ENCODE measurements at places on chromosomes 12 and 14.

DNA sequence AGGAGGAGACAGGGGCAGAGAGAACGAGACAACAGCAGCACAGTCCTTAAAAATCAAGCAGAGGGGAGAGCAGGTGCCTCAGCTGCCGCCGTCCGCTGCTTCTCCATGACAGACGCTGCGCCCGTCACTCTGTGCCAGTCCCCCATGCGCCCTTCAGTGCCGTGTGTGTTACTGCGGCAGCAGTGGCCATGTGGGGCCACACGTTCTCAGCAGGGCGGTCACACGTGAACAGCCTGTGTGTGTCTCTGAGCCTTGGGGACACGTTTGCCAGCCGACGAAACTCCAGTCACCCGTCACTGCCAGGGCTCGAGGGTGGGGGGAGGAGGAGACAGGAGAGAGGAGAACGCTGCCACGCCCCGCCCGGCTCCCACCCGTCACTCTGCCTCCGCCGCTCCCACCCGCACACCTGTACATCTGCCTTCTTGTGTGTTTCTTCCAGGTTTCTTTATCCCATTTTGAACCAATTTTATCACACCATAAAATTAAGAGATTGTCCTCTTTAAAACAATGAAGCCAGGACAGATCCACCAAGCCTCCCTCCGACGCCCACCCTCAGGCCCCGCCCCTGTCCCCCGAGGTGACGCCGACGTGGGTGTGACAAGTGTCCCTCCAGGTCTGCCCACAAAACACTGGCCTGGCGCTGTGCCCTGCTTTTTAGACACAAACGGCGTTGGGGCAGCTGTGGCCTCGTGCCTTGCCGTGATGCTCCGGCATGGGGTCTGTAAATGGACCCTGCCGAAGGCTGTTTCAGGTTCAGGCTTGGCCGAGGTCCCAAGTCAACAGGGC, 58.2 kb downstream of the GALNT9 start:
- no peak for DNase-seq

DNA sequence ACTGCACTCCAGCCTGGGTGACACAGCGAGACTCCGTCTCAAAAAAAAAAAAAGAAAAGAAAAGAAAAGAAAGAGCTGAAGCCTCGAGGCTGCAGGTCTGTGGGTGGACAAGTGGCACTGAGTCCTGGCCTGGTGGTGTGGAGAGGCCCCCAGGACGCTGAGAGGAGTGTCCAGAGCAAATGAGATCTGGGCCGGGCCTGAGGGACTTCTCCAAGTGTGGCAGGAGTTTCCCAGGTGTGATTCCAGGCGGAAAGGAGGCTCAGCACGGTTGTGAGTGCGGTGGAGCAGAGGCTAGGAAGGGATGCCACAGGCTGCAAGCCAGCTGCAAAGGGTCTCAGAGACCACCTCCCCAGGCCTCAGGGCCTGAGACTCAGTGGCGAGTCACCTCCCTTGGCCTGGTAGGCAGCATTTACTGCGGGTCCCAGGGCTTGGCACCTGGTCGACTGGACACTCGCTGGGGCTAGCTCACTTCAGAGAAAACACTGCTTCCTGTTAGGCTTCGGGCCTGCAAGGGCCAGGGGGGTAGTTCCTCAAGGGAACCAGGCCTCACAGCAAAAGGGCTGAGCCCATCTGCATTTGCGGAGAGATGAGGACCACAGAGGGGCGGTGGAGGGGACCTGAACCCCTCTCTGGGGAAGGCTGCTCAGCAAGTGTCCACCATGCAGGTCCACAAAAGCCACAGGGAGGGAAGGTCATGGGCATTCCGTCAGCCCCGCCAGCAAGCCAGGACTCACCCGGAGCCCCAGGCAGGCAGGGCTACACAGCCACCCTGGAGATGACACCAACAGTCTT, 11.7 kb downstream of the TTC7B start:
- DNase-seq: no peak

- no peak for DNase-seq
These were observed 1.7 kb downstream of the NDRG2 start for GRCh38 chr14:21023174-21023573.

- no peak for DNase-seq
These were observed 3.9 kb upstream of the HSP90AA1 start for GRCh38 chr14:102090713-102091112.

DNA sequence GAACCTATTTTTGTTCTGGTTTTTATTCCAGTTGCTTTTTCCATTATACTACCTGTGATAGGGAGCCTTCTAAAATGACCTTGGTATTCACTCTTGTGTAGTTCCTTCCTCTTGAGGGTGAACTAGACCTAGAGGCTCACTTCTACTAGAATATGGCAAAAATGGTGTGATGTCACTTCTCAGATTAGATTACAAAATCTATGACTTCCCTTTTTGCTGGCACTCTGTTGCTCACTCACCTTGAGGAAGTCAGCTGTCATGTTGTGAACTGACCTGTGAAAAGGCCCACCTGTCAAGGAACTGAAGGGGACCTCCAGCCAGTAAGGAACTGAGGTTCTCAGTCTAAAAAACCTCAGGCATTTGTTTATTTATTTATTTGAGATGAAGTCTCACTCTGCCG, 5.7 kb downstream of the MIPOL1 start:
- DNase-seq: peak; percentile 12

GRCh38 chr12:129641926-129642325, 261.9 kb downstream of the TMEM132D start:
- no peak for DNase-seq

- DNase-seq: no peak
These were observed 1.5 kb downstream of the PRR4 start for GRCh38 chr12:10847744-10848143.

Data from HL-60 (cell line).